G401 (cell line): ENCODE measurements at places on chromosomes 5 and 9. TPM values are rescaled to one million over a fixed set of nuclear protein-coding genes. Genes with fewer than 3 reads are reported as not detected.

Gene ARSI
- total RNA-seq = 89.2 and 100 TPM in 2 replicates

Gene GDNF
- not detected in 2 replicates for total RNA-seq

Gene ITK
- total RNA-seq = not detected in 2 replicates

Gene LEAP2
- not detected in 2 replicates for total RNA-seq

GRCh38 chr9:9100070-9100469 lies 1300.5 kb upstream of the DMAC1 start:
- peak; percentile 95 for DNase-seq

- no peak for DNase-seq
Measured at GRCh38 chr5:149387982-149388381, 8.9 kb upstream of the IL17B start.

DNA sequence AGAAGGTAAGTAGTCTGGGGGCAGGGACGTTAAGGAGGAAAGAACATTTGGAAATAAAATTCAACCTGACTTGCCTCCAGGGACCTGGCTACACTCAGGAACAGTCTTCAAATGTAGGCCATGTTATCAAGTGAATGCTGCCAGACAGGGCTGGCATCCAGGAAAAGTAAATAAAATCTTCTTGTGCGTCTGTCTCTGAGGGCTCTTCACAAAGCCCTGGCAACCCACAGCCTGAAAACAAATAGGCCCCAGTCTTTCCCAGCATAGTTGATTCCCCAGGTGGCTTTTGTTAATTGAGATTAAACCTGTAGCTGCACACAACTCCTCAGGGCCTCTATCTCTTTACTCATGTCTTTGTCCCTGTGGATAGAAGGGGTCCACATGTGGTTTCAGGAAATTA lies 55.4 kb downstream of the STK32A start:
- no peak for DNase-seq

GRCh38 chr5:82255844-82256243 lies 22.3 kb downstream of the RPS23 start:
- DNase-seq = no peak
